ENCODE measurements at places on chromosomes 5 and 9.

DNA sequence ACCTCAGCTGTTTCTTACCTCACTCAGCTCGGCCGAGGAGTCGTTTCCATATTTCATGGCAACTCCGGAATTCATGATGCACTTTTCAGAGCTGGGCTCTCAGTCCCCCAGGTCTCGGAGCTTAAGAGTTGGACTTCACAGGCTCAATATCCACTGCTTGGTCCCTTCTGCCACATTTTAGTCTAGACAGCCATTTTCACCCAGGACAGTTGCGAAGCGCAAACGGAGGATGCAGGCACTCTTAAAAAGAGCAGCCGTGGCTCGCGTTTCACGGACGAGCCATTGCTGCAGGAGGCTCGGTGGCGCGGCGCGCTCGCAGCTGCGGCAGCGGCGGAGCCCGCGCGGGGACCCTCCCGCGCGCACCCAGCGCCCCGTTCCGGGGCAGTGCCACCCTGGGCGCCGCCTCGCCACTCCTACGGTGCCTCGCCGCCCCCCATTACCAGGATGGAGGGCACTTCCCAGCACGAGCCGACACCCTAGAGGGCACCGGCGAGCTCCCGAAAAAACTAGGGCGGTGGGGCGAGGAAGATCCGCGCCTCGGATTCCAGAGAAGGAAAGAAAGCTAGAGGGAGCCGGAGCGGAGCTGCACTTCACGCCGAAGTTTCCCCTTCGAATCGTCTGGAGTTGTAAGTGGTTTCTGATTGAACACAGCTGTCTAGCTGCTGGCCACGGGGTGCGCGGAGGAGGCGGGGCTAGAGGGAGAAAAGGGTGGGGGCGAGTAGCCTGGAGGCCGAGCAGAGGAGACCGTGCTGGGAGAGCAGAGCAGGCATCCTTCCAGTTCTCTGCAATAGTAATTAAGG lies 140.3 kb downstream of the TSSK1B start:
- DNase-seq, result peak; percentile 82

DNA sequence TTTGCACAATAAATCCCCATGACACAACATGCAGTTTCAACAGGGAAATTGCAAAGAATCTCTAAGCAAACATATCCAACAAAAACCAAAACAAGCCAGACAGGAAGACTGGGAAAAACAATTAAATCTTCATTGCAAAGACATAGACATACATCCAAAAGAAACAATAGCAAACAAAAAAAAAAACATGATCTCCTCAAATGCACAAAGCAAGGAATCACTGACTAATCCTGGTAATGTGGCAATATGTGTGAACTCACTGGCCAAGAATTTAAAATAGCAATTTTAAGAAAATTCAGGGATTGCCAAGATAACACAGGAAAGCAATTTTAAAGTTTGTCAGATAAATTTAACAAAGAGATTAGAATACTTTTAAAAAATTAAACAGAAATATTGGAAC lies 520.1 kb upstream of the SMC2 start:
- DNase-seq, result no peak

GRCh38 chr5:154373729-154374179 lies 72.0 kb upstream of the SAP30L start:
- no peak for DNase-seq

- DNase-seq, result no peak
Measured at GRCh38 chr5:179409806-179410205, 64.5 kb upstream of the ADAMTS2 start.

- DNase-seq, result no peak
Measured at GRCh38 chr9:108035487-108035886, 545.9 kb upstream of the KLF4 start.

DNA sequence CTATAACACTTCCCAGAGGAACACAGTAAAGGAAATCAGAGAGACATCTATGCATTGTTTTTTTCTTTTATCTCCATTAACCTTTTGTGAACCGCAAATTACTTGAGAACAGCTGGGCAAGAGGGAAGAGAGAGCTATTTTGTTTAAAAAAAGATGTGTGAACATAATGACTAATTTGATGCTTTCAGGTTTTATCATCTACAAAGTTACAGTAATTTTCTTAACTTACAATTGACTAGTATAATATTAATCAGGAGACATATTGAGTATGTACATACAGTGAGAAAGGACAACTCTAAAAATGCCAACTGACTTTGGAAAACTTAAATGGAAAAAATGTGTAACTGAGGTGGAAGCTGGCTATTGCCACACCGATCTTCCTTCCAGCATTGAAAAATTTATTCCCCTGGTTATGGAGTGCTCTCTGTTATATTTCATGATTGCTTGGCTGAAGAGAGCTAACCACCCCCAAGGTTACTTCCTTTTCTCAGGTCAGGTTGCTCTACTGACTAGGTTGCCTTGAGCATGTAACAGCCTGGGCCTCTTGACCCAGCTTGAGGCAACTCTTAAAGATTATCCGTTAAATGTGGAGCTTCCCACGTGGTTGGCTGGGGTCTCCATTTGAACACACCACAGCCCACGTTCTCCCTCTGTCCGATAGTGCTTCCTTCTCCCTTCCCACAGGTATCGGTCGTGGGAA lies 62.6 kb upstream of the C6 start:
- DNase-seq, result no peak

All from stimulated activated naive CD8-positive, alpha-beta T cell treated with anti-CD3 and anti-CD28 coated beads, Interleukin-15, Interleukin-2, amounts not matched to agents 100 U/mL and 50 U/mL, for 24 hours (primary cell).